Pons (tissue), 1 donor: ENCODE measurements at places on chromosomes 4 and X.
A peak's percentile ranks its signal among the peaks of the same experiment; 100 is the strongest.

- no peak for DNase-seq
Observed at GRCh38 chr4:40649321-40649720, 19.7 kb upstream of the RBM47 start.

GRCh38 chrX:144566592-144566991 lies 680.7 kb upstream of the SPANXN1 start:
- DNase-seq: peak; percentile 1

GRCh38 chrX:32877592-32877991 lies 333.8 kb downstream of the DMD start:
- no peak for DNase-seq

- no peak for DNase-seq
Observed at GRCh38 chrX:155028877-155029291, 2.2 kb downstream of the FUNDC2 start.

GRCh38 chrX:7420717-7421116 lies 272.8 kb upstream of the PUDP start:
- no peak for DNase-seq

GRCh38 chrX:9379697-9380551 lies 84.9 kb upstream of the TBL1X start:
- DNase-seq: no peak

DNA sequence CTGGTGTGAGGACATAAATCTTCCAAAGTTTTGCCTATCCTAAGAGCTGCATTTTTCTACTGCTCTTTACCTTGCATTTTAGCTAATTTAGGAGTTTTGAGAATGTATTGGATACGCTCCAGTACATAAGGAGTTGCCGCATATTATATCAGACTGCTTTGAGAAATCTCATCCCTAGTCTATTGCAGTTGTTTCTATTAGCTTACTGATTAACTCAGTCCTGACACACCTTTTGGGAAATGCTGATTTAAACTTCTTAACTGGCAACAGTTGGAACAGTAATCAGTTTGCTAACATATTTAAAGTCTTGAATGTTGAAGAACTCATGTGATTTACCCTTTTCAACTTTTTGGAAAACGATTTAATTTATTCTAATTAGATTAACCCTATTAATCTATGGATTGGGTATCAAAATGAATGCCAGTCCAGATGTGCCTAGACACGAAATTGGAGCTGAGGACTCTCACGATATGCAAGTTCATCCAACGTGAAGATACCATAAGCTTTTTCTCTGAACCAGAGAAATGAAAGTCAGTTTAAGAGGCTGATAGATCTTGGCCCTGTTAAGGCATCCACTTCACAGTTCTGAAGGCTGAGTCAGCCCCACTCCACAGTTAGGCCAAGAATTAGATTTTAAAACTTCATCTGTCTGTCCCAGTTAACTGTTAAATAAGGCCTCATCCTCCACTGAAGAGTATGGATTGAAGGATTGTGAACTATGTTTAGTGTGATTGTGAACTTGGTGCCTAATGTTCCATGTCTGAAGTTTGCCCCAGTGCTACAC lies 90.0 kb downstream of the MAOA start:
- no peak for DNase-seq

- DNase-seq: peak; percentile 60
Observed at GRCh38 chr4:45453258-45453853, 670.5 kb downstream of the GABRG1 start.
